Adipocyte (in vitro differentiated cells): ENCODE measurements at places on chromosomes 7 and 10.

- DNase-seq: no peak
Measured at GRCh38 chr7:81604075-81604807, 165.6 kb downstream of the HGF start.

DNA sequence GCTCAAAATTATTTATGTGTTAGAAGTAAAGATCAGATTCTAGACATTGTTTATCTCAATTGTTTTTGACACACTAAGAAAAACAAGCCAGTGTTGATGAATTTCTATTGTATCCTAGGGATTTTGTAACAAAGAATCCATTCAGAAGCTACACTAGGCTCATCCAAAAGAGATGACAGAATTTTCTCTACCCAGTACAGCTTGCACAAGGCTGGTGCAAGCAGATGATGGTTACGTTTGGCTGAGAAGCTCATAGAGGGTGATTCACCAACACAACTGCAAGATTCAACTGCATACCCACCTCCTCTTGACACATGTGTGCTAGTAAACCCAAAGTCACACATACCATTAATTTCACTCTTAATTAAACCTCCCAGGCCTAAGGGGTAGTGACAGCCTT is 20.8 kb downstream of the GRM3 start:
- DNase-seq: no peak

GRCh38 chr7:28318101-28318762 is 94.1 kb upstream of the CREB5 start:
- no peak for DNase-seq

- no peak for DNase-seq
Measured at GRCh38 chr10:75377869-75378268, 23.7 kb downstream of the ZNF503 start.

- DNase-seq: no peak
Measured at GRCh38 chr7:125563964-125564529, 634.4 kb upstream of the POT1 start.
